ENCODE measurements at places on chromosomes 11 and 22. TPM values are rescaled to one million over a fixed set of nuclear protein-coding genes. Genes with fewer than 3 reads are reported as not detected.

OR8K1 gene
- polyA plus RNA-seq: not detected

HTR3B gene
- polyA plus RNA-seq: not detected

ZNF202 gene
- 7.7 TPM for polyA plus RNA-seq

MMP27 gene
- polyA plus RNA-seq: not detected

AHNAK gene
- 95.1 TPM for polyA plus RNA-seq

P2RY6 gene
- polyA plus RNA-seq: 0.37 TPM

SCARF2 gene
- polyA plus RNA-seq: 37.0 TPM

GRCh38 chr11:112662554-112662953 is 298.7 kb upstream of the NCAM1 start:
- no peaks in the 10 kb centered on the region for H3K4me1 ChIP-seq
- no peaks in the 10 kb centered on the region for H3K36me3 ChIP-seq
- DNase-seq: no peak
- H3K27ac ChIP-seq: no peak overlapping the region
- no peaks in the 10 kb centered on the region for H3K27me3 ChIP-seq
- H3K4me3 ChIP-seq: no peak overlapping the region

GRCh38 chr11:94557421-94557820 is 9.7 kb upstream of the PIWIL4 start:
- DNase-seq: peak; percentile 58
- H3K4me3 ChIP-seq: no peak overlapping the region
- no peaks in the 10 kb centered on the region for H3K27me3 ChIP-seq
- H3K27ac ChIP-seq: no peak overlapping the region
- peaks cover 7% of the 10 kb centered on the region for H3K4me1 ChIP-seq

DNA sequence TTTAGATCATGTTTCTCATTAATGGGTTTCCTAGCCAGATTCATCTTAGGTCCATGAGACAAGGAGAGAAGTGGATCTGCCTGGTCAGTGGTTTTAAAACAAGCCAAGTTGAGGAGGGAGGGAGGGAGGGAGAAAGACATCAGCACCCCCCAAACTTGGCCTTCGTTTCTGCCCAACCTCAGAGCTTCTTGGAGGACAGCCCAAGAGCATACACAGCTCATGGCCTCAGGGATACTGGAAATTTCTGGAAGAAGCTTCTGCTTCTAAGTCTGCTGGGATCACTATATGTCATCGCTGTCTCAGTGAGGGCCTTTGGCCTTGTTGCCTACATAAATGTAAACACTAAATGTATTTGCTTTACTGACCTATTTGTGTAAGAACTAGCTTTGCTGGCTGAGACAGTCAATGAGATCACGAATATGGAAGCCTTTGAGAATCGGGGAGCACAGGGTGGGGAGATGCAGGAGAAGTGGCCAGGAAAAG is 375.1 kb downstream of the BUD13 start:
- no peaks in the 10 kb centered on the region for H3K36me3 ChIP-seq
- no peak overlapping the region for H3K4me3 ChIP-seq
- no peaks in the 10 kb centered on the region for H3K27me3 ChIP-seq
- no peak for DNase-seq
- H3K27ac ChIP-seq: no peak overlapping the region

DNA sequence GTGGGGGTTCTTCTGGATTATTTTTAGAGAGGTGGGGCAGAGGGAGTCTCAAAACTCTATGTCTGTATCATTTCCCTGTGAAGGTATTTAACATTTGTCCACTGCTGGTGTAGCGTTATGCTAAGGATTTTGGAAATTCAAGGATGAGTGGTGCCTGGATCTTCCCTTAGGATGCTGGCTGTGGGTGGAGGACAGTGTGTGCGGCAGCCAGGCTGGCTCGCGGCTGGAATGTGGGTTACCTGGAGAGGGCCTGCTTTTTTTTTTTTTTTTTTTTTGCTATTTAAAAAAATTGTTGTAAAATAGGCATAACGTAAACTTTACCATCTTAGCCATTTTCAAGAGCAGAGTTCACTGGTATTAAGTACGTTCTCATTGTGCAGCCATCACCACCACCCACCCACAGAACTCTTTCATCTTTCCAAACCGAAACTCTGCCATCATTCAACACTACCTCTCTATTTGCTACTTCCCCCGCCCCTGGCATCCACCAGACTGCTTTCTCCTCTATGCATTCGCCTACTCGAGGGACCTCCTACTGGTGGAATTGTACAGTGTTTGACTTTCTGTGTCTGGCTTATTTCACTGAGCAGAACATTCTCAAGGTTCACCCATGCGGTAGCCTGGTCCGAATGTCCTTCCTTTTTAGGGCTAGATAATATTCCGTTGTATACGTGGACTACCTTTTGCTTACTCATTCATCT is 67.1 kb downstream of the PARVB start:
- H3K4me1 ChIP-seq: peaks cover 8% of the 10 kb centered on the region
- no peaks in the 10 kb centered on the region for H3K36me3 ChIP-seq
- H3K27ac ChIP-seq: no peak overlapping the region
- H3K4me3 ChIP-seq: no peak overlapping the region
- no peaks in the 10 kb centered on the region for H3K27me3 ChIP-seq

- peak; percentile 70 for DNase-seq
- no peaks in the 10 kb centered on the region for H3K27me3 ChIP-seq
- no peak overlapping the region for H3K27ac ChIP-seq
- peaks cover 25% of the 10 kb centered on the region for H3K36me3 ChIP-seq
- H3K4me3 ChIP-seq: no peak overlapping the region
Measured at GRCh38 chr22:29744902-29745301, 21.9 kb downstream of the ZMAT5 start.

DNA sequence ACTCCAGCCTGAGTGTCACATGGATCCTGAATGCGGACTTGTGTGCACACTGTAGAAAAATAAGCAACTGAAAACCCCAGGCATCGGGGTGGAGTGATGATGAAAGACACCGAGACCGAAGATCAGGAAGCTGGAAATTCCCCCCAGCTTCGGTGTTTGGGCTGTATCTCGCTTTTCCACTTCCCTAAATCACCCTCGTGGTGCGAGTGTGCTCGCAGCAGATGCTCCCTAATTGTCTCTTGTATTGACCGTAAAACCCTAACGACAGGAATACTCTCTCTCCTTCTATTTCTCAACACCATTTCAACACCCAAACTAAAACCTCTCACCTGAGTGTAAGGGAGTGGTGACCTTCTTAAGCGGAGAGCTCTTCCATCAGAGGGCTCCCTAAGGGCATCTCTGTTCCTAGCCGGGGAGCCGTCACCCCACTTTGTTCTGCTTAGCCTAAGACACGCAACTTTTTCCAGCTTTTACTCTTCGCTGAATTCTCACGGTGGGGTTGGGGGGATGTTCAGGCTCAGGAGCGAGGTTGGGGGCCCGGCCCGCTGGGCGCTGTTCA is 635 bp upstream of the GRK3 start:
- H3K4me1 ChIP-seq: no peaks in the 10 kb centered on the region
- peak; percentile 6 for DNase-seq
- H3K27me3 ChIP-seq: peaks cover 21% of the 10 kb centered on the region
- no peak overlapping the region for H3K4me3 ChIP-seq

DNA sequence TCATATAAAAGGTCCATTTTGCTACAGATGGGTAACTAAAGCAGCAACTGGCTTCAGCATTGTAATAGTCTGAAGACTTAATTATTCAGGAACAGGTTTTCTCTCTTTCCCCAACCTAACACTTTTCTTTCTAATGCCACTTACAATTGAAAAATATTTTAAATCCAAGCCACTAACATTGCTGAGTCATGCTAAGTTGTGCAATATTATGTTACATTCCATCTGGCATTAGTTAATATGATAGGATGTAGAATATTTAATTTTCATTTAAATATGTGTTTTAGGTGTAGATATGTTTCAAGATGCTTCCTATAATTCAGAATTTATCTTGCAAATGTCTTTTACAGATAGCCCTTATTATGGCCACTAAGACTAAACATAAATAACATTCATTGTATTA is 98.6 kb downstream of the KIF18A start:
- peak; percentile 82 for DNase-seq
- no peaks in the 10 kb centered on the region for H3K27me3 ChIP-seq
- H3K4me3 ChIP-seq: no peak overlapping the region
- H3K4me1 ChIP-seq: no peaks in the 10 kb centered on the region
- peaks cover 3% of the 10 kb centered on the region for H3K36me3 ChIP-seq
- no peak overlapping the region for H3K27ac ChIP-seq

DNA sequence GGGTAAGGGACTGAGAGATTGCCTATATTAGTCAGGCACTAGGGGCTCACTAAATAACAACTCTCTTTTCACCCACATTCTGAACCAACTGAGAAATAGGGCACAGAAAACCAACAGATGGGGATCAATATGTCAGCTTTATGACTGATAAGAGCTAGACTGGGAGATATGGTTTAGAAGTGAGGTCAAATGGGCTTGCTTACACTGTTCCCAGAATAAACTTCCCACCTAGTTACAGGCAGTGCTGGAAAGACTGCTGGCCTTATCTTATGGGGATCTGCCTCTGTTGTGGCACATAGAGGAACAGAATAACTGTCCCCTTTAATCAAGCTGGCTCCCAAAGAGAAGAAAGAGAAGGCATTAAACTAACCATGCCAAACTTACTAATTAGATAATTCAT is 10.6 kb upstream of the RRAS2 start:
- H3K27me3 ChIP-seq: no peaks in the 10 kb centered on the region
- H3K4me1 ChIP-seq: peaks cover 5% of the 10 kb centered on the region
- H3K4me3 ChIP-seq: no peak overlapping the region
- H3K36me3 ChIP-seq: no peaks in the 10 kb centered on the region
- H3K27ac ChIP-seq: no peak overlapping the region

DNA sequence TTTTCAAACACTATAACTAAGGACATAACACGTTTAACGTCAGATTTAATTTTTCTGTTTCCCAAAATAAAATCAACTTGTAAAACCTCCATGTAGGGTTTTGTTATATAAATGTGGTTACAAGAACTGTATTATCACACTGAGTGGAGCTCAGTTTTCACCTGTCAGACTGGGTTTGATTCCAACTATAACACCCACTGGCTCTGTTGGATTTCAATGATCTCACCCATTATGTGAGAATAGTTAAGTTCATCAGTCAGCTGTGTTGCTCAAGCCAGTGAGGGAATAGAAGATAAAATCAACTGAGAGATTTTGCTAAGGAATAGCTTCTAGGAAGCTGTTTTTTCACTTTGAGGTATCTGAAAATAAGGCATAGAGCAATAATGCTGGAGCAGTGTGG is 5.1 kb upstream of the OR52R1 start:
- no peak overlapping the region for H3K4me3 ChIP-seq
- H3K4me1 ChIP-seq: no peaks in the 10 kb centered on the region
- no peaks in the 10 kb centered on the region for H3K27me3 ChIP-seq

GRCh38 chr11:48019595-48019994 is 39.2 kb downstream of the PTPRJ start:
- peaks cover 20% of the 10 kb centered on the region for H3K4me1 ChIP-seq
- H3K36me3 ChIP-seq: no peaks in the 10 kb centered on the region
- no peak overlapping the region for H3K4me3 ChIP-seq
- no peak overlapping the region for H3K27ac ChIP-seq

GRCh38 chr22:23179381-23180299 is 669 bp upstream of the BCR start:
- no peaks in the 10 kb centered on the region for H3K27me3 ChIP-seq
- peaks cover 9% of the 10 kb centered on the region for H3K36me3 ChIP-seq
- no peak for DNase-seq
- H3K4me3 ChIP-seq: peak overlapping the region; percentile 98

DNA sequence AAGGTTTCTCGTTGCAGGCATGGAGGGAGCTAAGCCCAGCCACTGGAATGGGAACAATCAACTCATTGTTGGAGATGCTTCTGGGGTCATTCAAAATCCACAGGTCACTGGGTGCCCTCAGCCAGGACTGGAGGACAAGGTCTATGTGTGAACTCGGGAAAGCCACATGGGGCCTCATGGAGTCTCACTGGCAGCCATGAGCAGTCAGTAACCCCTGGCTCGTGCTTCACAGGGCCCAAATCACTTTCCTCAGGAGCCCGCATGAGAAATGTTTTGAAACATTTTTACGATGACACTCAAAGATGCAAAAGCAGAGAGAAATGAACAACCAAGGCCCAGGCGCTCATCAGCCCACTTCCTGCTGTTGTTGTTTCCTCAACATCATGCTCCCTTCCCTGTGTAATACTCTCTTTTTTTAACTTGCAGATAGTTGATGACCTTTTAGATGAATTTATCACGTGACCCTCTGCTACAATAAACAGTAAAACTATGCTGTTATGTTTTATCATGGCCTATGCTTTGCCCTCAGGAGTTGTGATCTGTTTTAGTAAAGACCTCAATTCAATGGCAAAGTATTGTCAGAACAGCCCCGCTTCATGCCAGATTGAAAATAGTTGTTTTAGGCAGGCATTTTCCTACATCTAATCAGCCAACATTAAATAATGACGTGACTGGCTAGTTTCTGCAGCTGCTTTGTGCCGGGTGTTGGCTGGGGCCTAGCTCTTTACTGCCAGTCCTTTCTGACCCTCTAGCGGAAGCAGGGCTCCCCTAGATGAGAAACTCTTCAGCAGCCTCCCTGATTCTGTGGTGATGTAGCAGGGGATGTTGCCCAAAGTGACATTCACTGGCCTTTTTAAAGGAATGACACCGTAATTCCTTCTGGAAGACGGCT is 39.7 kb downstream of the ADAMTS15 start:
- H3K4me3 ChIP-seq: no peak overlapping the region
- no peaks in the 10 kb centered on the region for H3K36me3 ChIP-seq
- H3K27ac ChIP-seq: peak overlapping the region; percentile 68
- peaks cover 15% of the 10 kb centered on the region for H3K4me1 ChIP-seq
- no peaks in the 10 kb centered on the region for H3K27me3 ChIP-seq

GRCh38 chr11:69066122-69067112 is 17.7 kb downstream of the TPCN2 start:
- H3K4me1 ChIP-seq: no peaks in the 10 kb centered on the region
- H3K4me3 ChIP-seq: no peak overlapping the region
- peaks cover 39% of the 10 kb centered on the region for H3K36me3 ChIP-seq
- DNase-seq: no peak
- H3K27ac ChIP-seq: no peak overlapping the region

DNA sequence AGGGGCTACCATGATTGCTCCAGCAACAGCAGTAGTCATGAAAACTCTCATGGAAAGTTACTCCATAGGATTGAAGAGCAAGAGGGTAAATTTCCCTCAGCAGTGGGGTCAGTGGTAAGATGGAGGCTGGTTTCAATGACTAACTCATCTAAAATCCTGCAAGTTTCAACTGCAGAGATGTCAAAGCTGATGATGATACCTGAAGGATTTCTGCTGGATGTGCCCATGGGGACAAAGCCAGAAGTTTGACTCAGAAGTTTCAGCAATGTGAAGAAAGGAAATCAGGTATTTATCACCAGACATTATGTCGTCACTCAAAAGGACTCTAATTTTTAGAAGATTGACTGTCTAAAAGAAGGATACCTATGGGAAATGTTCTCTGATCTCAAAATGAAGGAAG is 29.1 kb downstream of the RAB38 start:
- H3K27ac ChIP-seq: no peak overlapping the region
- H3K4me1 ChIP-seq: no peaks in the 10 kb centered on the region
- H3K27me3 ChIP-seq: no peaks in the 10 kb centered on the region
- no peaks in the 10 kb centered on the region for H3K36me3 ChIP-seq
- DNase-seq: no peak

DNA sequence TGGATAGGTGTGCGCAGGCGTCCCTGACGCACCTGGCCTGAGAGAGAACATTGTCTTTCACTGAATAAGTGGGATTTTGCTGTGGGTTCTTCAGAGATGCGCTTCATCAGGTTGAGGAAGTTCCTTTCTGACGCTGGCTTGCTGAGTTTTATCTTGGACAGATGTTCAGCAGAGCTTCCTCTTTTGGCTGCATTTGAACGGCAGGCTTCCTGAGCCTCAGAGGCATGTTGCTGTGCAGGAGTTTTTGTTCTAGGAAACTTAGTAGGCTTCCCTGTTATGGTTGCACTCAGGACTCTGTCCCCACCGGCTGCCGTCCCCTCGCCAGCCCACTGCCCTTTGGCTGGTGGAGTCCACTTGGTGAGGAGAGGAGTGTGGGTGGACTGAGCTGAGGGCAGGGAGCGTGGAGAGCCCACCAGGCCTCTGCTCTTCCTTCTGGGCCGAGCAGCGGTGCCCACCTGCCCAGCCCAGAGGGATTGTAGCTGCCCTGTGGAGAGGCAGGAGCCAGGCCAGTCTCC is 17.2 kb downstream of the FRMD8 start:
- H3K4me1 ChIP-seq: 0 out of 2 replicates have a peak, but pooled peaks cover 1% of the 10 kb centered on the region
- no peak overlapping the region for H3K4me3 ChIP-seq
- no peaks in the 10 kb centered on the region for H3K27me3 ChIP-seq
- no peak overlapping the region for H3K27ac ChIP-seq
- no peak for DNase-seq
